ENCODE measurements at places on chromosomes 6 and 20.
A peak's percentile ranks its signal among the peaks of the same experiment; 100 is the strongest.

DNA sequence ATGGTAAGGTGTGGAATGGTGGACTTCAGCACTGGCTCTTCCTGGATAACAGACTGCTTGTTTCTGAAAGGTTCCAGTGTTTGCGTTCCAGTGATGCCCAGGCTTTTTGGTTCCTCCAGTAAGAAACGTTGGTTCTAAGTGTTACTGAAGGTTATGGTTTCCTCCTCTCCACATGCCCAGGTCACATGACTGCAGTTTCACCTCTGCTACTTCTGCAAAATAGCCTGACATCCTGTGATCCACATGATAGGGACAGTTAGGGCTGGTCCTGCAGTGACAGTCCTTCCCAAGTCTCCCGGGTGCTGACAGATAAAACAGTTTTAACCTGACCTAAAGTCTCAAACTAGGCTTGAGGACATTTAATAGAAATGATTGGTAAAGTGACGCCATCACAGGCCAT, 132.2 kb upstream of the CST7 start:
- no peak for DNase-seq

- no peak for DNase-seq
Measured at GRCh38 chr6:139917951-139918630, 543.6 kb upstream of the CITED2 start.

- peak; percentile 36 for DNase-seq
Measured at GRCh38 chr6:39411465-39411864, 89.0 kb upstream of the KCNK16 start.

GRCh38 chr6:114064862-114065261, 93.9 kb upstream of the HDAC2 start:
- DNase-seq, result no peak

DNA sequence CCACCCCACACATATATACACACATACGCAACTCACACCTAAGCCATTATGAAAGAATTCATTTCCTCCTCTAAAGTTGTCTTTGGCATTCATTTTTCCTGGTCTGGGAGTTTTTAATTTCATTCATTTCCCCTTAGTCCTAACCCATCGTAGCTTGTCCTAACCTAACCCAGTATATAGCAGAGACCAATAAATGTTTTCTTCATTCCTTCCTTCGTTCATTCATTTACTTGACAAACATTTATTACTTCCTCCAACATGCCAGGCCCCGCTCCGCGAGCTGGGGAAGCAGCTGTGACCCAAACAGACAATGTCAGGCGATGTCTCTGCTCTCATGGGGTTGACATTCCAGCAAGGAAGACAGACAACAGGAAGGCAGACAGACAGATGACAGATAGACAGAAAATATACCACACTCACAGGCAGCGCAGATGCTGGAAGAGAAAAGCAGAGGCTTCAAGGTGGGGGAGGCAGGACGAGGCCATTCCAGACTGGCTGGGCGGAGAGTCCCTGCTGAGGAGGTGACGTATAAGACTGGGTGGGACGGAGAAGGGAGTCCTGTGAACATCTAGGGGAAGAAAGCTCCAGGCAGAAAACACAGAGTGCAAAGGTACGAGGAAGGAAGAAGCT, 33.7 kb upstream of the SIRPA start:
- peak; percentile 11 for DNase-seq

DNA sequence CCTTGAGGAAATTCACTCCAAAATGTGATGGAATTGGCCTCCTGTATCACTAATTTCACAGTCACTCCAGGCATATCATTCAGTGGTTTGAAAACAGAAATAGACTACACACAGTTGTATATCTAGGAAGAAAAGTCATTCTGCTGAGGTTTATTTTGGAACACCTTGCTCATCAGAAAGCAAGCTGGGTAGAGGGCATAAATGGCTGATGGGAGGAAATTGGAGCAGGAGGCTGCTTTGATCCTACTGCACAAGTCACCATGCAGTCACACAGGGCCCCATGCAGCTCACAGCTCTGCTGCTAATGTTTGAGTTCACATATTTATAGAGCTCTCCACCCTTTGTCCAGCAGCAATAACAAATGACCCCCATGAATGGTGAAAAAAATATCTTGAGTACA, 12.3 kb downstream of the NHLRC1 start:
- no peak for DNase-seq

DNA sequence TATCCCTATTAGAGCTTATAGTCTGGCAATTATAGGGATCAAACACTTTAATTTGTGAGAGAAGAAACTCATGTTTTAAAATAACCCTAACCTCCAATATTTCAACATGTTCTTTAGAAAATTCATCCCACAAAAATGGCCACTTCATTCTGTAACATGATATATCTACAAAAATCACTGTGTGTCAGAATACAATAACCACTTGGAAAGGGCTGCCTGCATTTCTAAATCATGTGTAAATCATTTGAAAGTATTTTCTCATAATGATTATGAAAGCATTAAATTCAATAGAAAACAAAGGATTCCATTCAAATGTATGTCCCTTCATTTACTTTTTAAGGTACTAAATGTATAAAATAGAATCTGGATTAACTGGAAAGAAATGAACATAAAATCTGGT, 101.4 kb upstream of the NHSL1 start:
- no peak for DNase-seq

GRCh38 chr6:45371924-45372573, 5.7 kb downstream of the SUPT3H start:
- no peak for DNase-seq

Data from anterior cingulate cortex (tissue), 58 donors.